ENCODE measurements at places on chromosomes 16 and 17.
A peak's percentile ranks its signal among the peaks of the same experiment; 100 is the strongest.

GRCh38 chr17:28763137-28763799, 19.5 kb downstream of the TRAF4 start:
- peak; percentile 15 for ATAC-seq

- peak; percentile 53 for ATAC-seq
These were observed 23.7 kb downstream of the ITPRIPL2 start for GRCh38 chr16:19137201-19138128.

GRCh38 chr16:1441391-1441829, 2.9 kb downstream of the CCDC154 start:
- ATAC-seq = no peak

- no peak for ATAC-seq
These were observed 5.5 kb upstream of the RAPGEFL1 start for GRCh38 chr17:40171750-40172149.

GRCh38 chr17:79804856-79805696, 8.2 kb upstream of the CBX8 start:
- no peak for ATAC-seq

DNA sequence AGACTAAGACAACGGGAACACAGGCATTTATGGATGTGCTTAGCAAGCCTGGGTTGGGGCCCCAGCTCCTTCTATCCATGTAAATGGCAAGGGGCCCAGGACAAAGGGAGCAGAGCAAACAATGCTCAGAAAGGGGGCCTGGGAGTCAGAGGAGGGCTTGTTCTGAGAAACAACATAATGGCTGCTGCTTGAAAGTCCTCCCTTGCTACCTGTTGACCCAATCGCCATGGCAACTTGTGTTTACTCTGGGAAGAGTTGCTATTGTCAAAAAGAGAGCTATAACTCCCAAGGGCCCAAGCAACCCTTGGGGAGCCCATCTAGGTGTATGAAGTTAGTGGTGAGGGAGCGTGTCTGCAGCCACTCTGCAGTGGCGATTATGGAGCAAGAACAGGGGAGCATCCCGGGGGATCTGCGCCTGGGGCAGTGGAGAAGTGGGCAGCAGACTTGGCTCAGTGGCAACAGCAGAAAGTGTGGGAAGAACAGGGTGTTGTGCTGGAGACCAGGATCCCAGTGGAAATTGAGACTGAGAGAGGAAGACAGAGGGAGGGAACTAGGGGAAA, 118.7 kb upstream of the NLRP1 start:
- ATAC-seq = no peak

GRCh38 chr17:64185101-64185500, 55.2 kb upstream of the ERN1 start:
- no peak for ATAC-seq

GRCh38 chr17:82703935-82704865, 5.7 kb upstream of the RAB40B start:
- ATAC-seq = no peak

DNA sequence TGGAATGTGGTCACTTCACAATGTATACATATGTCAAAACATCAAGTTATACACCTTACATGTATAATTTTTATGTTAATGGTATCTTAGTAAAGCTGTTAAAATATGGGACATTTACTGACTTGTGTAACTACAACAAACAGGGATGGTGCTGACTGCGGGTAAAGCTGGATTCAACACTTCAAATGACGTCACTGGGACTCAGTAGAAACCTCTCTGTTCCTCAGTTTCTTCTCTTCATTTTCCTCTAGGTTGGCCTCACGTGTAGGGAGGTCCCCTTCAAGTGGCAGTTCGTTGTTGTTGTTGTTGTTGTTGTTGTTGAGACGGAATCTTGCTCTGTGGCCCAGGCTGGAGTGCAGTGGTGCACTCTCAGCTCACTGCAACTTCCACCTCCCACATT, 182.9 kb downstream of the RBFOX1 start:
- ATAC-seq = no peak

DNA sequence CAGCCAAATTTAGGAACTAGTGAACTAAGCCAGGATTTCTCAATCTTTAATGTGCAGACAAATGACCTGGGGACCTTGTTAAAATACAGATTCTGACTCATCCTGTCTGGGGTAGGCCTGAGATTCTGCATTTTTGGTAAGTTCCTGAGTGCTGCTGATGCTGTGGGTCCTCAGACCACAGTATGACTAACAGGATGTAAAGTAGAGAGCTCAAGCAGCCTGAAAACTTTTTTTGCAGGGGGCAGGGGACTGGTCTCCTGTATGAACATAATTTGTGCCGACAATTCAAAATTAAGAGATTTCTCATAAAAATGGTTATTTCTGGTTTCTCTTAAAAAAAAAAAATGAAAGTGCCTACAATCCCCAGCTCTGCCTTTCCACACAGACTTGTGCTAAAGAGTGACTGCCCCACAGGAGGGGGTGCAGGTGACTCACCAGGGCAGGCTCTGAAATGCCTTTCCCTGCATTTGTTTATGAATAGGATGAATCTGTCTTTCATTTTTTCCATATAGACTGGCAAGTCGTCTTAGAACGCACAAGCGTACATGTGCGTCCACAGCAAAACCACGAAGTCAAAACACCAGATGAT, 271.5 kb downstream of the PHKB start:
- peak; percentile 96 for ATAC-seq

- ATAC-seq = no peak
These were observed 1496.5 kb upstream of the GOT2 start for GRCh38 chr16:60230666-60231065.
